ENCODE measurements at places on chromosomes 12 and 14.
A peak's percentile ranks its signal among the peaks of the same experiment; 100 is the strongest.

GRCh38 chr14:94632305-94632590, 20.1 kb downstream of the SERPINA3 start:
- no peak for DNase-seq

GRCh38 chr12:55008944-55009585, 10.7 kb upstream of the NEUROD4 start:
- no peak for DNase-seq

DNA sequence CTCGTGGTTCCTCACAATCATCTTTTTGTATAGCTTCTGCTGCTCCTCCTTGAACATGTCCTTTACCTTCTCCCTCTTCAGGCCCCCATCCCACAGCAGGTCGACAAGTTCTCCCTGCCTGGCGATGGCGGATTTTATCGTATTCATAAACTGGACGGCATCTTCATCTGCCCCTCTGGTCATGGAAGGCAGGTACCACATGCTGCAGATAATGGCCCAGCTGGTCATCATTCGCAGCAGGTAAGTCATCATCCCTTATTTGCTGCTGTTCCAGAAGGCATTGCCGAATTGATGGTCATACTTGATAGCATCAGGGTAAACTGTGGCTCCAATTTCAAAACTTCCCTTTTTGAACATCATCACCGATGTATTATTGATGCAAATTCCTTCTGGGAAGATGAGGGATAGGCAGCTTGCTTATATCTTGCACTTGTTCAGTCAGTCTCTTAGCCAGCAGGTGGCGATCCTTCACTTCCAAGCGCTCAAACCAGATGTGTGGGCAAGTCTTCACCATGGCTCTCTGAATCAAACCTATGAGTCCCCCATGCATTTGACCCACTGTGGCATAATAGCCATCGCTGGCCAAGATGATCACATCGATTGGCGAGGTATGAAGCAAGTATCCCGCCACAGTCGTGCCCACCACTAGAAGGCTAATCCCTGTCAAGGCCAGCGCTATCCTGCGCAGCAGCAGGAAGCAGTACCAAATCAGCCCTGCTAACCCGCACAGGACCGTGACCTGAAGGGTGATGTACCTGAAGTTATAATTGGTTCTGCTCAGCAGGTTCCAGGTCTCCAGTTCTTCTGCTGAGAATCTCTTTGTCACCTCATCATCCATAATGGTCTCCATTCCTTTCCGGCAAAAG, 381.5 kb upstream of the STXBP6 start:
- peak; percentile 33 for DNase-seq

GRCh38 chr12:49543914-49544815, 5.3 kb downstream of the KCNH3 start:
- DNase-seq, result no peak

DNA sequence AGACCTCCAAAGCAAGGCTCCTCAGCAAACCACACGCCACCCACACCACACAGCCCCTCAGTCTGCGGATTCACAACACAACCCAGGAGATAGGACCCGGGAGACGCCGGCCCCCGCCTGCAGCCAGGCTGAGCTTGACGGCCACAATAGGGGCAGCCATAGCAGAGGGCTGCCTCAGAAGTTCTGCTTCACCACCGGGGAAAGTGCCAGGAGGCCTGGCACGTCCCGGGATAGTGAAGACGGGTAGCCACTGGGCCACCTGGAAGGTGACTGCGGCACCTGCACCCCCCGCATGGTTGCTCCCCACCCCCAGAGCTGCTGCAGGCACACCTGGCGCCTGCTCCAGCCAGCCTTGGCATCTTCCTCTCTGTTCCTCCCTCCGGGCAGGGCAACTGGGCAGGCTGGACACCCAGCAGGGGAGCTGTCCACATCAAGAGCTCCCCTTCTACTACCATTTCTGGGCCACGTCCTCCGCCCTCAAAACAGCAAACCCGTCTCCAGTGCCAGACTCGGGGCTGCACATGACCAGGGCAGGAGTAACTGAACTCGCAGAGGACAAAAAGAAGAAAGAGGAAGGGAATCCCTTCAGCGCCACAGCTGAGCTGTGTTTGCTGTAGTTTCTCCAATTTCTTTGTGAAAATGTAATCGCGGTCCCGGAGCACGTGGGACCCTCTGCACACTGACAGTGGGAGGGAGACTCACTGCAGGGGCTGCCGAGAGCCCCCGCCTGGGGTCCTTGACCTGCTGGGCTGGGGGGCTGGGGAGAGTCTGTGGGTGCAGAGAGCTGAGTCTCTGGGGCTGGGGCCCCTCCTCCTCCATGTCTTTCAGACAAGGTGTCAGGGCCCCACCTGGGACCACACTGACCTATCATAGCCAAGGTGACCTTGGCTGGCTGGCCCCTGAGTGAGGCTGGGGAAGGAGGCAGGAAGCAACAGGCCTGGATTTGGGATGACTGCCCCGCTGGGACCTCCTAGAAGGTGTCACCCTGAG, 74.2 kb upstream of the C14orf180 start:
- no peak for DNase-seq

DNA sequence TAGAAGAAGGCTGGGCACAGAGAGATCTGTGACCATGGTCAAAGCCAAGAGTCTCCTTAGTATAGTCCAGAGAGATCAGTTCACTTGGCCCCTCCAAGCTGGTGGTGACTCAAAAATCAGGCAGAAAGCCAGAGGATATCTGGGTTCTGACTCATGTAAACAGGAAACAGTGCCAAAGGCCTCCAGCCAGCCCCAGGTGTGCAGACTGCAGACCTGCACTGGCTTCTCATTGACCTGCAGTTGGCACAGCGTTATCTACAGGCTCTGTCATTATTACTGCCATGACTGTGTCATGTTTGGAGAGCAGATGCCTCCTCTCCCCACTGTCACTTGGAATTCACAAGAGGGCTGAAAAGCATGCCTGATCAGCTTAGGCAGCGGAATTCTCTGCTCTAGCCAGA, 295.7 kb upstream of the PRKD1 start:
- no peak for DNase-seq

GRCh38 chr12:121738340-121738858, 25.8 kb downstream of the TMEM120B start:
- DNase-seq, result no peak

GRCh38 chr12:64663015-64663414, 52.7 kb downstream of the RASSF3 start:
- peak; percentile 54 for DNase-seq

DNA sequence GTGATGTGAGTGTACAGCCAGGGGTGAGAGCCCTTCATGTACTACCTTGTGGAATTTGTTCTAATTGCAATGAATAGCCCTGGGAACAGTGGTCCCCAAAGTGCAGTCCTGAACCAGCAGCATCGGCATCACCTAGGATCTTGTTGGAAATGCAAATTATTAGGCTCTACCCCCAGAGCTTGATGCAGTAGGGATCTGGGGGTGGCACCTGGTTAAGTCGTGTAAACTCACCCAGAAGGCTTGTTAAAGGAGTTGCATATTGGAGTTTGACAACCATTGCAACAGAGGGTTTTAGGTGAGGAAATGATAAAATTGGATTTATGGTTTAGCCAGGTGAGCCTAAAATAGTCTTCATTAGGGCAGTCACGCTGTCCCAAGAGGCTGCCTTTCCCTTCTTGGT, 73.2 kb downstream of the PLEKHG3 start:
- DNase-seq, result no peak

DNA sequence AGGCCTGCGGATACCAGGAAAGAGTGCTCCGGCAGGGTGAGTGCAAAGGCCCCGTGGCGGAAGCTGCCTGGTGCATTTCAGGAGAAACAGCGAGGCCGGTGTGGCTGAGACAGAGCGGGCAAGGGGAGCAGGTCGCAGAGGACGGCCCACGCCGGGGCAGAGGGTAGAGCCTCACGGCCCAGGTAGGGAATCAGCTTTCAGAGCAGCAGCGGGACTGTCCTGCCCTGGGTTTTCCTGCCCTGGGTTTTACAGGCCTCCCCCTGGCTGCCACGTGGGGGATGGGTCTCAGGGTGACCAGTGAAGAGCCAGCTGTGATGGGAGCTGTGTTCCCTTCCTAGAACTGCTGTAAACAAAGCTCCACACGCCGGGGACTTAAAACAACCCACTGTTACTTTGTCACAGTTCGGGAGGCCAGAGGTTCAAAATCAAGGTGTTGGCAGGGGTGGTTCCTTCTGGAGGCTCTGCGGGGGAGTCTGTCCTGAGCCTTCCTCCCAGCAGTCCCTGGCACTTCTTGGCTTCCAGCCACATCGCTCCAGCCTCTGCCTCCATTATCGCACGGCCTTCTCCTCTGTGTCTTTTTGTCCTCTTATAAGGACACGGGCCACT, 10.4 kb downstream of the NCOR2 start:
- no peak for DNase-seq

DNA sequence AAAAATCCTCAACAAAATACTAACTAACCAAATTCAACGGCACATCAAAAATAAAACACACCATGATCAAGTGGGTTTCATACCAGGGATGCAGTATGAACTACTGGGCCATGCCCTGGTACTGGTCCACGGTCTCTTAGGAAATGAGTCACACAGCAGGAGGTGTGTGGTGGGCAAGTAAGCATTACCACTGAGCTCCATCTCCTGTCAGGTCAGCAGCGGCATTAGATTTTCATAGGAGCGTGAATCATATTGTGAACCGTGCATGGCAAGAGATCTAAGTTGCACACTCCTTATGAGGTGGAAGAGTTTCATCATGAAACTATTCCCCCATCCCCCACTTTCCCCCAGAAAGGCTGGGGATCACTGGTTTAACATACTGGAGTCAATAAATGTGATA, 6.7 kb upstream of the LGR5 start:
- no peak for DNase-seq

DNA sequence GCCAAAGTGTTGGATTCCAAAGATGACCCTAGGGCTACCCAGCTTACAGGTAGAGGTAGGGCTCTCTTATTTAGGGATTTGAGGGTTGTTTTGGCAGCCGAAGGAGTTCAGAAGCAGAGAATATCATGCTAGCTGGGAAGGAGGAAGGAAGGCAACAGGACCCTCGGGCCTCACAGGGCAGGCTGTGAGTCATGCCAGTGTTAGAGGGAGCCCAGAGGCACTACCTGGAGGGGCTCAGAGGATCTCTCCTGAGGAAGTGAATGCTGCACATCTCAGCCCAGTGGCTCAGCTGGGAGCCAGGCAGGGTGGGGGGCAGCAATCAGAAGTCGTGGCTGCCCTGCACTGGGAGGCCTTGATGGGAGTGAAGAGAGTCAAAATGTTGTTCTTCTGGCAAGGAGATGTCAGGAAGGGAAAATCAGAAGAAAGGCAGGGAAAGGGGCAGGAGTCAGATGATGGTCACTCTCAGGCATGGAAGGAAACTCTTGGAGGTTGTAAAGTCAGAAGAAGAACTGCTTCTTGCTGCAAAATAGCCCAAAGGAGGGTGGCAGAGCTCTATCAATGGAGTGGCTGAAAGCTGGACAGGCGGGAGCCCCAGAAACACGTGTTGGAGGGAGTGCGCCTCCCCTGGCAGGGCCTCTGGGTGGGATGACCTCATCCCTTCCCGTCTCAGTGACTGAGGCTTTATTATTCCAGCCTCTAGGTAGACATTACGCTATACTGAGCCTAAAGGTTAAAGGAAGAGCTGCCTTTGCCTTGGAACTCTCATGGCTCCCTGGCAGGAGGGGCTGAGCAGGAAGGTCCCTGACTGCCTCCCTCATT, 141.3 kb downstream of the SMOC1 start:
- DNase-seq, result no peak

GRCh38 chr14:50021261-50022031, 94.9 kb downstream of the VCPKMT start:
- DNase-seq, result no peak

GRCh38 chr12:64968989-64969819, 144.8 kb downstream of the TBC1D30 start:
- no peak for DNase-seq

GRCh38 chr12:125372085-125372484, 306.9 kb downstream of the AACS start:
- no peak for DNase-seq

GRCh38 chr14:36518031-36518585, 1.9 kb downstream of the NKX2-1 start:
- no peak for DNase-seq

- no peak for DNase-seq
These were observed 13.1 kb downstream of the KRT83 start for GRCh38 chr12:52307836-52308805.

GRCh38 chr14:93976477-93977057, at the start of gene ASB2:
Gene ASB2 (minus strand): TSS chr14:93976570. CDS start chr14:93964539, 12,031 bp downstream.
- DNase-seq, result no peak

GRCh38 chr12:89041078-89041477, 311.2 kb downstream of the DUSP6 start:
- no peak for DNase-seq

DNA sequence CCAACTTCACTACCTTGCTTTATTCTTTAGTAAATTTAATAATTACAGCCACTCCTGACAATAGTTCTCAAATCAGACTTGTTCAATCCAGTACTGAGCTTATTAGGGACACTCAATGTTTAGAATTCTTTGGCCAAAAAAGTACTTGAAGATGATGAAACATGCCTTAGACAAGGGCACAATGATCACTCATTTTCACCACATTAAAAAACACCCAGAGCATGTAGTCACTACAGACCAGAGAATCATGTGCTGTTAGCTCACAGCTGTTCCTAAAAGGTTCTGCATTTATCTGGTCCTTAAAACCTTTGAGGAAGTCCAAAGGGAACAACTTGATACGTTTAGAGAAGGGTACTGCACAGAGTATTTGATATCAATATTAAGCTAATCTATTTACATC, 98.7 kb downstream of the INSM2 start:
- DNase-seq, result no peak

DNA sequence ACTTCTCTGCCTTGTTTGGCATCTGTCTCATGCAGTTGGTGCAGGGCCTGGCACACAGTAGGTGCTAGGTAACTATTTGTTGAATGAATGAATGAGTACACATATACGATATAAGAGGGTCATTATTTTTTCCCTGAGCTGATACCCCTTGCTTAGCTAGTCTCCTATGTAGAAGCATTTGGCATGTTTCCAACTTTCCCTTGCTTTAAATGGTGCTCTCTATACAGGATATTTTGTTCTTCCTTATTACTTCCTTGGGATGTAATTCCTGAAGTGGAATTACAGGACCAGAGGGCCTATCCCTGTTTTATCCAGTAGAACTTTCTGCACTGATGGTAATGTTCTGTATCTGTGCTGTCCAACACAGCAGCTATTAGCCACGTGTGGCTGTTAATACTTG, 250.1 kb upstream of the PWP1 start:
- no peak for DNase-seq

DNA sequence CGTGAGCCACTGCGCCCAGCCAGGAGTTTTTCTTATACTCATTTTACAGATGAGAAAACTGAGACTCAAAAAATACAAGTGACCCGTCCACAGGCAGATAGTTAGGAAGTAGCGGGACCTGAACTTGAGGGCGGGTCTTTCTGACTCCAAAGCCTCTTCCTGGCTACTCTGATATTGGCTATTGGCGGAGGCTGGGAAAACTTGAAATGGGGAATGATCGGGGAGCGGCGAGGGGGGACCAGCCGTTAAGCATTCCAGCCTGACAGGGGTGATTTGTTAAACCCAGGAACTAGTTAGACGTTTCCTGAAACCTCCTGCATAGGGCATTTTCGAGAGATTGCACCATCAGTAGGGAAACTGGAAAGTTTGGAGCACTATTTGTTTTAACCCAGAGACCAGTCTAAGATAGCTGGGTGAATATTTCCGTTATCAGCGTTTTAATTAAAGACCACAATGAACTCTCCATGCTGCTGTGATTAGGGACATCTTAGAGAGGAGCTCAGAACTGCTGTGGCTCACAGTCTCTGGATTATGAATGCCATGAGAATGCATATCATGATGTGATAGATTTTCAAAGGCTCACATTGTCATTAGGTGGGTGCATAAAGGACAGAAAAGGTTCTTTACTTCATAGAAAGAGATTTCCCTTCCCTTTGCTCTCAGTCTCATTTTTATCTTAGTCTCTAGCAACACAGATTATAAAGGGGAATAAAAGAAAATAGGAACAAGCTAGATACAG, 2.5 kb downstream of the NR1H4 start:
- DNase-seq, result no peak

- no peak for DNase-seq
These were observed 38.0 kb downstream of the CHST11 start for GRCh38 chr12:104494793-104495158.

Data from NCI-H1048 (cell line).